ENCODE measurements at places on chromosomes 6 and 20.

DNA sequence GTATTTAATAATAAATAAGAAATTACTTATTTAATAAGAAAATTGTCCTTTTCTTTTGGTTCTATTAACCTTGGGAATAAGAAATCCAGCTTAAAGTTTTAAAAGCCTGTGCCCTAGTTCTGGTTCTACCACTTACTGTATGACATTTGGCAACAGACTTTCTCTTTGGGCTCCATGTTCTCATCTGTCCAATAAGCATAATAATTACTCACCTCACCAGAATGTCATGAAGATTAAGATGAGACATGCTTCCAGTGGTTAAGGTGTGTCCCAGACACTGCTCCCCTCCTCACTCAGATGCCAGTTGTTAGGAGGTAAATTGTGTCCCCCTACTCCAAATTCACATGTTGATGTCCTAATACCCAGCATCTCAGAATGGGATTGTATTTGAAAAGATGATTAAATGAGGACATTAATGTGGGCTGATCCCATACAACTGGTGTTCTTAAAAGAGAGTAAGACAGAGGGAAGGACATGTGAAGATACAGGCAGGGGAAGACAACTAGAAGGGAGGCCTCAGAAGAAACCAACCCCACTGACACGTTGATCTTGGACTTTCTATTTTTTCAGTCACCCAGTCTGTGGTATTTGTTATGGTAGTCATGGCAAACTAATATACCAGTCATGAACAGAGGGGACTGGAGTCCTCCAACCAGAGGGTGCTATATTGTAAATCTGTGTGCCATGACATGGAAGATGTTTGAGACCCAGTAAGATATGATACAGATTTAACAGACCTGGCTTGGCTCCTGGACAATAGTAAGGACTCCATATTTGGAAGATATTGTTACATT lies 6.4 kb upstream of the MICAL1 start:
- no peak for DNase-seq

- no peak for DNase-seq
Measured at GRCh38 chr6:53358440-53359094, 9.8 kb upstream of the ELOVL5 start.

DNA sequence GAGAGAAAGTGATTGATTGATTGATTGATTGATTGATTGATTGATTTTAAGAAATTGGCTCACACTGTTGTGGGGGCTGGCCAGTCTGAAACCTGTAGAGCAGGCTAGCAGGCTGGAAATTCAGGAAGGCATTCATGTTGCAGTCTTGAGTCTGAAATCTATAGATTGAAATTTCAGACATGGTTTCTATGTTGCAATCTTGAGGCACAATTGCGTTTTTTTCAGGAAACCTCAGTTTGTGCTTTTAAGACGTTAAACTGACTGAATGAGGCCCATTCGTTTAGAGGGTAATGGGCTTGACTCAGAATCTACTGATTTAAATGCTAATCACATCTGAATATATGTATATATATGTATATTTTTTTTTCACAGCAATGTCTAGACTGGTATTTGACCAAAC lies 106.3 kb downstream of the STXBP5 start:
- DNase-seq = no peak

GRCh38 chr20:40802886-40803285 lies 113.8 kb upstream of the MAFB start:
- DNase-seq = no peak

- no peak for DNase-seq
Measured at GRCh38 chr20:59972037-59972801, 14.0 kb downstream of the CDH26 start.

DNA sequence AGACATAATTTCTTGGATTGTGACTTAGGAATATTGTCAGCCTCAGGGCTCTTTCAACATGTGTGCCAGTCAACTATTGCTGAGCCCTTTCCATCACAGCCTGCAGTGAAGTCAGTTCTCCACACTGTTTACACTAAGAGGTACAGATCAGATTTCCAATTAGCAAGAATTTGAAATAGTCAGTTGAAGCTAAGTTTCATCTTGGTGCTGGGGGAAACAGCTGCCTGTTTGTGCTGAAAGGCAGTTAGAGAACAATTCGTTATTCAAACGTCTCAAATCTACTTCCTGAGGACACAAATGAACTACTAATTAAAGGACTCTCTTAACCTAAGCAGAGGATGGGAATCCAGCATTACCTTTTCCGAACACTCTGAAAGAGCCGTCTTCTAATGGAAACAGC lies 25.9 kb downstream of the ADGRF1 start:
- DNase-seq = no peak

GRCh38 chr6:27143474-27144026 lies 104.0 kb upstream of the PRSS16 start:
- DNase-seq = no peak

DNA sequence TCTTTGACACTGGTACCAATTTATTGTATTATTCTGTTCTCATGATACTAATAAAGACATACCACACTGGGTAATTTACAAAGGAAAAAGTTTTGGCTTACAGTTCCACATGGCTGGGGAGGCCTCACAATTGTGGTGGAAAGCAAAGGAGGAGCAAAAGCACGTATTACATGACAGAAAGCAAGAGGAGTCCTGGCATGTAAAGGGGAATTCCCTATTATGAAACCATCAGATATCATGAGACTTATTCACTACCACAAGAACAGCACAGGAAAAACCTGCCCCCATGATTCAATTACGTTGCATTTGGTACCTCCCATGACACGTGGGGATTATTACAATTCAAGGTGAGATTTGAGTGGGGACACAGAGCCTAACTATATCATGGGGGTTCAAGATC lies 43.4 kb downstream of the SLC22A2 start:
- no peak for DNase-seq

DNA sequence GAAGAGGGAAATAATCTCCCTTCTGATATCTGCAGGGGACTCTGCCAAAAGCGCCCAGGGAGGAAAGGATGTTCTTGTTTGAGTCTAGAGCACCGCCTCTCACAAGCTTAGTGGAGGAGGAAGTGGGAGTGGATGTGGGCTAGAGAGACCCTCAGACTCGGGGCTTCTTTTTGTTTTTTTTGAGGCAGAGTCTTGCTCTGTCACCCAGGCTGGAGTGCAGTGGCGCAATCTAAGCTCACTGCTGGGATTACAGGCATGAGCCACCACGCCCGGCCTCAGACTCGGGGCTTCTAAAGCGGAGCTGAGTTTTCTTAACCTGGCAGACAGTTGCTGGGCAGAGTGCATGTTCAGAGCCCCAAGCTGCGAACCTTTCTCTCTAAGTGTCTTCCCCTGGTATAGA lies 310.8 kb downstream of the BMP7 start:
- DNase-seq = no peak

DNA sequence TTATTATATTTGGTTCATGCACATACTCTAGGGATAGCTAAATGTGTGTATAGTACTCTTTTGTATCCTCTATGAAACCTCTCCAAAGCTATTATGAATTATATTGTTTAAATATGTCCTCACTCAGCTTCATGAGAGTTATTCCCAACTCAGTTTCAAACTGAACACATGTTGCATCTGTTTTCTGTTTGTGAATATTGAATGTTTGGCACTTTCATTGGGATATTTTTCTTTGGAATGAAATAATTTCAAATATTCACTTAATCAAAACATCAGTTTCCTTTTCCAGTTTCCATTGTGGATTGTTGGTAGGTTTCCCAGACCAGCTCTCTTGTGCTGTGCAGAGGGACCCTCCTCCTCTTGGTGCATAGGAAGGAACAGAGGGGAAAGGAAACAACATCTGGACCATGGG lies 46.6 kb downstream of the HDAC2 start:
- DNase-seq = no peak
